ENCODE measurements at places on chromosomes 1 and 21. TPM values are rescaled to one million over a fixed set of nuclear protein-coding genes. Genes with fewer than 3 reads are reported as not detected.

GRCh38 chr1:150281221-150281757 is 1.1 kb upstream of the CIART start:
- H3K4me3 ChIP-seq: peak overlapping the region; percentile 44
- DNase-seq: peak; percentile 86
- peak overlapping the region; percentile 73 for H3K27ac ChIP-seq
- H3K4me1 ChIP-seq: peaks cover 8% of the 10 kb centered on the region
- H3K27me3 ChIP-seq: no peaks in the 10 kb centered on the region

Gene TBX15
- 0.22 TPM for total RNA-seq

DNA sequence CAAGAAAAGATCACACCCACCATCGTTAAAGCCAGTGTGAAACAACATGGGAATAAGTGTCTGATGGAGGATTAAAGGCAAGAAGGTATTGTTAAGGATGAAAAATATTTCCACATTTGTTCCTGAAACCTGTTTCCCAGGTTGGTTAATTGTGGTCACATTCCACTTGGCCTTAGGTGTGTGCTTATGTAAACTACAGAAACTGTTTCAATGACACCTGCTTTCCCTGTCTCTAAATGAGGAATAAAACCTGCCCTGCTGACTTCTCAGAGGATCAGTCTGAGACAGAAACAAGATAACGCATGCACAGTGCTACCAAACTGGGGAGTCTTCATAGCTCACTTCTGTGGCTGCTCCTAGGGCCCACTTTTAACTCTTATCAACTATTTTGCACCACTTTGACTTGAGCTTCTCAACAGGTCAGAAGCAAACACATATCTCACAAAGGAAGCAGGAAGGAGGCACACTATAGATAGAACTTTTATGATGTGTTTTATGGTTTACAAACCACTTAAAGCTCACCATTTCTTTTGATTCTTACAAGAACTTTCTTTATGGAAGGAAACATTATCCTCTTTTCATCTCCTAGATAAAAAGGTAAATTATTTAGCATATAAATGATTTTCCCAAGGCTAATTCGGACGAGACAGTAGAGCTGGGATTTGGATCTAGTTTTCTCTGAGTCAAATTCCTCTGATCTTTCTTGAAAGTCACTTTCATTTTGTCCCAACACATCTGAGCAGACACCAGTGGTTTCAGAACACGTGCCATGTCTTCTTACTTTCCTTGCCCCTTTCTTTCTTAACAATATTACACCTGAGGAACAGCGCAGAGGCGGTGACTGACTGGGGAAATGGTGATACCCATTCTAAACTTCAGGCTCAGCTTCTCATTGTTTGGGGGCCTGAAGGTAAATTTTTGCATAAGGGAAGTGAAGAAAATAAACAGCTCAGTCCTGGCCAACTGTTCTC is 33.4 kb downstream of the CYP2J2 start:
- no peaks in the 10 kb centered on the region for H3K4me1 ChIP-seq
- no peak overlapping the region for H3K27ac ChIP-seq
- DNase-seq: no peak
- no peak overlapping the region for H3K4me3 ChIP-seq
- no peaks in the 10 kb centered on the region for H3K27me3 ChIP-seq

- DNase-seq: no peak
- no peaks in the 10 kb centered on the region for H3K27me3 ChIP-seq
- H3K4me1 ChIP-seq: peaks cover 20% of the 10 kb centered on the region
- H3K27ac ChIP-seq: peak overlapping the region; percentile 32
Measured at GRCh38 chr1:12473596-12474362, 144.2 kb downstream of the DHRS3 start.

- no peaks in the 10 kb centered on the region for H3K27me3 ChIP-seq
- DNase-seq: no peak
- H3K4me1 ChIP-seq: no peaks in the 10 kb centered on the region
Measured at GRCh38 chr1:17207046-17207445, 2.1 kb downstream of the PADI1 start.

- no peak for DNase-seq
- H3K4me3 ChIP-seq: no peak overlapping the region
- H3K36me3 ChIP-seq: no peaks in the 10 kb centered on the region
- no peaks in the 10 kb centered on the region for H3K27me3 ChIP-seq
Measured at GRCh38 chr21:34762786-34763185, 94.0 kb downstream of the CLIC6 start.

DNA sequence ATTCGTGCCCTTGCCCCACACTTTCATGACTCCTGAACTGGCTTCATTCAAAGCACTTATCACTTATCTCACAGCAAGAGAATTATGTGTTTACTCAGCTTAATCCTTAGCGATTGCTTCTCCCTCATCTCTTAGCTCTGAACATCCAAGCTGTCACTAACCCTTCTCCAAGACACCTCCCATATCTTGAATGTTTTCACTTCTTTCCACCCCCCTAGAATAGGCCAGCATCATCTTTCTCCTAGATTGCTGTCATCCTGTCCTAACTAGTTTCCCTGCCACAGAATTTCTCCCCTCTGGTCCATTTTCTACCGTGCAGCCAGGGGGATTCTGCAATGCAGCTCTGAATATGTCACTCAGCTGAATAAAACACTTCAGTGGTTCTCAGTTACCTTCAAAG is 68.6 kb upstream of the SPATA6 start:
- H3K27ac ChIP-seq: no peak overlapping the region
- no peak overlapping the region for H3K4me3 ChIP-seq

DNA sequence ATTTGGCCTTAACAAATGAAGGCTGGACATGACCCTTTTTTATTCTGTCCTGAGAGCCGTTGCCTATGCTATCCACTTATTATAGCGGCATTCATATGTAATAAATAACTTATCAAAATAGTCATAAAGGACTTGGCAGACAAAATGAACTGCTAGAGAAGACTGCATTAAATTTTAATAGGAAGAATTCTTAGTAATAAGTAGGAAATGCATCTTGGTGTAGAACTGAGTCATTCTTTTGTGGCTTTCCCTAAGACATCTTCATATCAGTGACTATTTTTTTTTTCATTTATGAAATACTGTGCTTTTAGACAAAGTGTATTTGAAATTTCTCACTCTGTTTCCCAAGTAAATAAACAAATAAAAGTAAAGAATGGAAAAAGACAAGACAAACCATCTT is 45.6 kb downstream of the PBX1 start:
- H3K27ac ChIP-seq: peak overlapping the region; percentile 23
- no peaks in the 10 kb centered on the region for H3K27me3 ChIP-seq
- DNase-seq: no peak
- H3K4me3 ChIP-seq: no peak overlapping the region
- H3K4me1 ChIP-seq: peaks cover 12% of the 10 kb centered on the region

DNA sequence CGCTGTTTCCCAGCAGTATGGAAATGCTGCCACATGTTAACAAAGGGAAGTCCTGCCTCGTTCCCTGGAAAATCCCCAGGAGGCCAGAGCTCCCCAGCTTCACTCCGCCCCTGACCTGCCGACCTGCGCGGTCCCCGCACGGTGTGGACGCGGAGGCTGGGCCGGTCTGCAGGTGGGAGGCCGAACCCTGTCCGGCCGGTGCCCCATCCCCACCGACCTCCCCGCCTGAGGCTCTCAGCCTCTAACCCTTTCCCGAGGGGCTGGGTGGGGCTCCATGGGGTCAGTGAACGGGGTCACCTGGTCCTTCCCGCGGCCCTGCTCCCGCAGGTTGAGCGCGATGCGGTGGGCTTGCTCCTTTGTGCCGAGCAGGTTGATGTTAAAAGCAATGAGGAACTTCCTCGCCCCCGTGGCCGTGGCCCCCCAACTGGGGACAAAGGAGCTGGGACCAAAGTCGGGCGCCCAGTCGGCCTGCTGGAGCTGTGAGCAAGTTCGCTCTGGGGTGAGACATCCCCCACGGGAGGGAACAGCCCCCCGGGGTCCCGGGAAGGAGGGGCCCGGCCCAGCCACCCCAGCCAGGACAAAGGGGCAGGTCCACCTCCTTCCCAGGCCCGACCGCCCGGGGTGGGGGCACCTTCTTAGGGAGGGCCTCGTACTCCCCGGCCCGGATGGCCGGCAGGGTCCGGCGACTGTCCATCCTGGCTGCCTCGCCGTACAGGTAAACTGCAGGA is 4.0 kb downstream of the FTCD start:
- DNase-seq: peak; percentile 43
- H3K27ac ChIP-seq: no peak overlapping the region
- H3K4me1 ChIP-seq: peaks cover 9% of the 10 kb centered on the region
- H3K27me3 ChIP-seq: no peaks in the 10 kb centered on the region
- H3K36me3 ChIP-seq: no peaks in the 10 kb centered on the region
- H3K4me3 ChIP-seq: no peak overlapping the region

Gene DNALI1
- 13.0 TPM for total RNA-seq

GRCh38 chr1:219184337-219184736 is 10.7 kb downstream of the LYPLAL1 start:
- H3K4me3 ChIP-seq: no peak overlapping the region
- no peak overlapping the region for H3K27ac ChIP-seq
- no peaks in the 10 kb centered on the region for H3K36me3 ChIP-seq
- H3K27me3 ChIP-seq: no peaks in the 10 kb centered on the region
- peaks cover 2% of the 10 kb centered on the region for H3K4me1 ChIP-seq

GRCh38 chr1:179251675-179252074 is 22.2 kb upstream of the ABL2 start:
- no peaks in the 10 kb centered on the region for H3K36me3 ChIP-seq
- H3K27me3 ChIP-seq: no peaks in the 10 kb centered on the region
- H3K4me3 ChIP-seq: no peak overlapping the region
- no peak overlapping the region for H3K27ac ChIP-seq

GRCh38 chr1:23638786-23639241 is 52.8 kb upstream of the RPL11 start:
- no peaks in the 10 kb centered on the region for H3K27me3 ChIP-seq
- H3K4me1 ChIP-seq: peaks cover 6% of the 10 kb centered on the region
- DNase-seq: no peak
- no peak overlapping the region for H3K27ac ChIP-seq
- no peak overlapping the region for H3K4me3 ChIP-seq

Gene LMNA
- total RNA-seq: 405 TPM

Gene GCSAML
- total RNA-seq: 0.42 TPM

DNA sequence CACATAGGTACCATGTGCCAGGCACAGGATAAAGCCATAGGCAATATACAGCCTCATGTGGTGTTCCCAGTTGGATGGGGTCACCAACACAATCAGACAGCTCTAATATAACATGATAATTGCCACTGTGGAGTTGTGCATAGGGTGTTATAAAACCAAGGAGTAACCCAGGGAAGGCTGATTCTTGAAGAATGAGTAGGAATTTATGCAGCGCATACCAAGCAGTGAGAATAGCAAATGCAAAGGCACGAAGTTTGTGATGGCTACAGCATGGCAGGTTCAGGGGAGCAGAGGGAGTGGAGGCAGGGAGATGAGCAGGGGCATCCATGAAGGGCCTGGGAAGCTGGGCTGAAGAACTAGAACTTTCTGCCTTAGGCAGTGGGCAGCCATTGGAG is 20.4 kb upstream of the SLC2A1 start:
- no peaks in the 10 kb centered on the region for H3K4me1 ChIP-seq
- no peak overlapping the region for H3K4me3 ChIP-seq
- no peak for DNase-seq
- no peak overlapping the region for H3K27ac ChIP-seq
- no peaks in the 10 kb centered on the region for H3K36me3 ChIP-seq
- H3K27me3 ChIP-seq: no peaks in the 10 kb centered on the region

Gene OR2C3
- total RNA-seq: not detected

- no peak overlapping the region for H3K4me3 ChIP-seq
- peaks cover 3% of the 10 kb centered on the region for H3K4me1 ChIP-seq
- no peak for DNase-seq
- H3K27me3 ChIP-seq: peaks cover 5% of the 10 kb centered on the region
- no peaks in the 10 kb centered on the region for H3K36me3 ChIP-seq
- no peak overlapping the region for H3K27ac ChIP-seq
Measured at GRCh38 chr21:34881839-34882371, 167.2 kb downstream of the RUNX1 start.

DNA sequence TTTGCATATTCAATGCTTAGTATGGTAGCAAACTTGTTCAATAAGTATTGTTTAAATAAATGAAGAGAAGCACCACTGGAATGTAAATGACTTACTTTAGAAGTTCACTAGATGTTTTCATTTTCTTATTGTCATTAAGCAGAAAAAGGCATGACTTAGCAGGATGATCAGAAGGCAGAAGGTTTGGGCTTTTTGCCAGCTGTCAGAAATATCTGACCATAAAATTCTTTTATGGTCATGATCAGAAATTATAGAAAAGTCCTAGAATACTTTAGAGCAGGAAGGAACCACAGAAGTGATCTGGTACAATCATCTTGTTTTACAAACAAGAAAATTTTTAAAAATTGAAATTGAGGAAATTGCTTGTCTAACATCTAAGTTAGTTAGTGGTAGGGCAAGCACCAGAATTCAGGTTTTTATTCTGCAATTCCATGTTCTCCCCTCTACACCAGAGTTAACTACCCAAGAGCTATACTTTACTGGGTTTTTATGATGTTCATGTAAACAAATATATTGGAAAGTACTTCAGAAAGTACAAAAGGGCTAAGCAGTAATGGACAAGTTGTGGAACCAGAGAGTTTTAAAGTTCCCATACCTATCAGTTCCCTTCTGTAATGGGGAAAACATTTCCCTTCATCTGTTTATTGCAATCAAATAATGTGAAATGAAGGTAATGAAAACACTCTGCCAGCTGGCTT is 10.1 kb downstream of the FMO5 start:
- H3K36me3 ChIP-seq: no peaks in the 10 kb centered on the region
- no peaks in the 10 kb centered on the region for H3K27me3 ChIP-seq
- no peak for DNase-seq
- no peaks in the 10 kb centered on the region for H3K4me1 ChIP-seq
- H3K4me3 ChIP-seq: no peak overlapping the region
- H3K27ac ChIP-seq: no peak overlapping the region

- H3K4me1 ChIP-seq: no peaks in the 10 kb centered on the region
- H3K27ac ChIP-seq: no peak overlapping the region
- H3K36me3 ChIP-seq: no peaks in the 10 kb centered on the region
- no peak overlapping the region for H3K4me3 ChIP-seq
- no peaks in the 10 kb centered on the region for H3K27me3 ChIP-seq
- no peak for DNase-seq
Measured at GRCh38 chr1:20763417-20763816, 23.7 kb downstream of the HP1BP3 start.
